ENCODE measurements at places on chromosomes 12 and 14. TPM values are rescaled to one million over a fixed set of nuclear protein-coding genes. Genes with fewer than 3 reads are reported as not detected.

DNA sequence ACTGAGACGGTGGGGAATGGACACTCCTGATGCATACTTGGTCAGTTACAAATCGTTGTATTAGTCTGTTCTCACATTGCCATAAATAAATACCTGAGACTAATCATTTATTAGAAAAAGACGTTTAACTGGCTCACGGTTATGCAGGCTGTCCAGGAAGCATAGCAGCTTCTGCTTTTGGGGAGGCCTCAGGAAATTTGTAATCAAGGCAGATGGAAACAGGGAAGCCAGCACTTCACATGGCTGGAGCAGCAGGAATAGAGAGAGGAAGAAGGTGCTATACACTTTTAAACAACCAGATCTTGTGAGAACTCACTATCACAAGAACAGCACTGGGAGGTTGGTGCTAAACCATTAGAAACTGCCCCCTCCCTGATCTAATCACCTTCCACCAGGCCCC, 418.2 kb downstream of the FLRT2 start:
- no peak for DNase-seq

DNA sequence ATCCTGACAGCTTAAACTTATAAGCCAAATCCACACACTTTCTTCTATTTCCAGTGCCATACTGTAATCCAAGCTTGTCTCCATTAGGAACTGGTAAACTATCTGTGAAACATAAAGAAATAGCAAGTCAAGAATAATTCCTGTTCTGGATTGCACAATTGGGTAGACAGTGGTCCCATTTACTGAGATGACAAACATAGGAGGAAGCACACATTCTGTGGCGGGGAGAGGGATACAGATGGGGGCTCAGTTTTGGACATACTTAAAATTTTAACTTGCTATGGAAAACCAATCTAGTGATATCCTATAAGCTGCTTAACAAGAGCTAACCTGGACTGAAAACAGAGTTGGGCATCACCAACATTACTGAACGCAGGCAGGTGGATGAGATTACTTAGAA, 16.3 kb downstream of the MAP4K5 start:
- DNase-seq = no peak

The LRRC23 gene
- 12.7 TPM for polyA plus RNA-seq

GRCh38 chr12:59678759-59679411, 83.1 kb downstream of the SLC16A7 start:
- DNase-seq = no peak

- DNase-seq = no peak
Observed at GRCh38 chr14:22602862-22603261, 4.8 kb downstream of the ABHD4 start.

DNA sequence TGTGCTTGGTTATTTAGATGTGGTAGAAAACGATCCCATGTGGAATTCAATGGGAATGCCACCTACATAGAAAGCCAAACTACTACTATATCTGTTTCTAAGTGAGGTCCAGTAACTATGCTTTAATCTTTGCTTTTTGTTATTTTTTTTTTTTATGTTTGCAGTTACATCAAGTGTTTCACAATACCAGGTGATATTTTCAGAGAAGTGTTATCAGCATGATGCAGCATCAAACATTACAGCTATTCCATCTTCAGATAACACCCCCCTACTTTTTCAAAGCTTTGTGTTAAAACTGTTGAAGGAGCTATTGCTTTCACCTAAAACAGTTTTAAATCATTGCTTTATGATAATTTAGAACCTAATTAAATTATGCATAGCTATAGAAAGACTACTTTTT, 163.8 kb upstream of the SLC16A7 start:
- DNase-seq = no peak

DNA sequence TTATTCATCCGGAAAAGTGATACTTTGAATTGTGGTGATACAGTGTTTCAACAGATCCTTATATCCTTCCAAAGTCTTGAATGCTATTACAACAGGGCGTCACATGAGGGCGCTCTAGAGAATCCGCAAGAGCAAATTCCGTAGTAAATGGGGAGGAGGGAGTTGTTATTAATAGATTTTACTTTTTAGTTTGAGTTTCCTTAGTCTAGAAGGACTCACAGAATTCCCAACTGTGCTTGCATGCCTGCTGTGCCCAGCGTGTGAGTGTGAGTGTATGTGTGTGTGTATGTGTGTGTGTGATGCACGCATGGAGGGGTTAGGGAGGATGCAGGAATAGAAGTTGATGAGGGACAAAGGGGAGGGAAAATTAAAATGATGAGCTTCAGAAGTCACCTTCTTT, 375.3 kb downstream of the C12orf75 start:
- peak; percentile 6 for DNase-seq

The GDF3 gene
- polyA plus RNA-seq = not detected

GRCh38 chr12:108147279-108147678, 18.2 kb downstream of the WSCD2 start:
- DNase-seq = no peak

The NKX2-1 gene
- not detected for polyA plus RNA-seq

The KCNH5 gene
- polyA plus RNA-seq = 0.02 TPM

GRCh38 chr14:72503696-72504368, 390.1 kb downstream of the DPF3 start:
- DNase-seq = no peak

The APOLD1 gene
- polyA plus RNA-seq = 8.7 TPM

DNA sequence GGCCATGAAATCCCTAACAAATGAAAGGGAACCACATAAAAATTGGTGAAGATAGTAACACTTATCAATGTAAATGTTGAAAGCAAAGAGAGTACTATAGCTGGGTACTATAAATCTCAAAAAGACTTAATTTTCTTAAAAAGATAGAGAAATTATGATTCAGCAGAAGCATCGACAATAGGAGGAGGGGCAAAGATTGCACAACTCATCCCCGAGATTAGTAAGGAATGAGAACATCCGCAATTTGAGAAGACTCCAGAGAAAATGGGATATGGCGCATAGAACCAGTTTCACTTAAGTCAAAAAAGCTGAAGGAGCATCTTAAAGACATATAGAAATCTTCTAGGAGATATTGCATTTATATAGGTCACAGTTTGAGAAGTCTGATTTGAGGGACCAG, 220.2 kb upstream of the SLC16A7 start:
- no peak for DNase-seq

The TAS2R9 gene
- polyA plus RNA-seq = not detected

The TSPAN19 gene
- polyA plus RNA-seq = not detected

- no peak for DNase-seq
Observed at GRCh38 chr14:70139384-70139783, 49.4 kb downstream of the SLC8A3 start.

GRCh38 chr12:1311145-1311544, 283.2 kb downstream of the FBXL14 start:
- no peak for DNase-seq

All from BJ (cell line).